ENCODE measurements at places on chromosomes 2 and 18.

DNA sequence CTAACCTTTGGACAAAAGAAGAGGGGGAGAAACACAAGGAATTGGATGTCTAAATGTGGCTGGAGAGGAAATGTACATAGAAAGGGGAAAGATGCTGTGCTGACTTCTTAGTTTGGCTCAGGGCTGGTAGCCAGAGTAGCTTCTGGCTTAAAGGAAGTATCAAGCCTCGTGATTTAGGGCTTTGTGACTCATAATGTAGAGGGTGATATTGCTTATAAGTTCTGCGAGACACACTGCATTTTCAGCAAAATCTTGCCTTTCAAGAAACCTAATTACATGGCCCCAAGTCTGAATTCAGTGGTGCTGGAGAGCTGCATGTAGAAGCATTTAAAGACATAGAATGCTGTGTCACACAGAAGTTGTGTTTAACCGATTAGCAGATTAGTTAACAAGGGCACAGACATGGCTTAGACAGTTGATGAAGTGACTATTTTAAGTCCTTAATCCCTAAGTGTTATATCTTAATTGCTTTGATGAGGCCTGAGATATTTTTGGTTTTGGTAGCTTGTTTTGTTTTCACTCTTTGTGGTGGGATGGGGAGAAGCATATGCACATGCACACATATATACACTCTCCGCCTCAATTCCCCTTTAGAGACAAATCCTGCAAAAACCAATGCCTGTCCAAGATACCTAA lies 66.4 kb downstream of the EPAS1 start:
- DNase-seq: no peak

DNA sequence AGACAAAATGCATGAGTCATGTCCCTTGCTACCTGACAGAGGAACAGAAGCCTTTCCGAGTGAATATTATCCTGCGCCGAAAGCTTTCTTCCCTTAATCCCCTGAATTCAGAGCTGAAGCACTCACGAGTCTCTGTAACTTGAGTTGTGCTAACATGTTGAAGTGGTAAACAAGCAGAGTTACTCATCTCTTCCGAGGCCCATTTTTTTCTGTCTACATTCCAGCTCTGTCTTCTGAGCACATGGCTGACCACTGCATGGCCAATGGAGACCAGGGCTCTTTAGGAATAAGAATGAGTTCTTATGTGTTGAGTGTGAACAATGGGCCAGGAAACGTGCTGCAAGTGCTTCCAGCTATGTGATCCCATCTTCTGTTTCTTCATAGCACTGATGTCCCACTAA lies 73.1 kb upstream of the PID1 start:
- no peak for DNase-seq

DNA sequence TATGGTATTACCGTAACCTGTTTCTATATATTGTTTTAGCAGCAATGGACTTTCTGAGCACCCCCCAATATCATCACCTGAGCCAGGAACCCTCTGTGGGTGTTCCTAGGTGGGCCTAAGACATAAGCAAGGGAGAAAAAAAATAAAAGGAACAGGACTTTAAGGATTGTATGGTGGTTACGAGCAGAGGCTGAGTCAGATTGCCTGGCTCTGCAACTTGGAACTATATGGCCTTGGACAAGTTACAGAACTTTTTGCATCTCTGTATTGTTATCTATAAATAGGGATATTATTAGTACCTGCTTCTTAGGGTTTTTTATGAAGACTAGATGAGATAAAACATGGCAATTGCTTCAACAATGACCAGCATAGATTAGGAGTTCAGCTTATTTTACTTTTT lies 34.9 kb downstream of the MFSD6 start:
- no peak for DNase-seq

DNA sequence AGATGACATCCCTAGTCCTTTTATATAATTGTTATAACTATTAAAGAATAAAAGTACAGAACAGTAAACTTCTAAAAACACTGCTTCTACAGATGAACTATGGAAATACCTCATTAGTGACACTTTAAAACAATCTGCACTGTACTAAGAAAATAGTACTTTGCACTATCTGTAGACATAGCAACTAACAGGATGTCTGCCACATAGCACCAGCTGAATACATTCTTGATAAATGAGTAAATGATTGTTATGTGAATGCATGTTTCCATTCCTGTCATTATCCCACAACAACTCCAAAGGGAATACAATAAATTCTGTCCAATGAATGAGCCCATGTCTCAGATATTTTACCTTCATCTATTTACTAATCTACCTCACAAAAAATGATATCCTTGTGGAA lies 115.3 kb upstream of the SLC35G4 start:
- no peak for DNase-seq

- DNase-seq: no peak
These were observed 8.0 kb downstream of the CYRIA start for GRCh38 chr2:16657671-16658070.

DNA sequence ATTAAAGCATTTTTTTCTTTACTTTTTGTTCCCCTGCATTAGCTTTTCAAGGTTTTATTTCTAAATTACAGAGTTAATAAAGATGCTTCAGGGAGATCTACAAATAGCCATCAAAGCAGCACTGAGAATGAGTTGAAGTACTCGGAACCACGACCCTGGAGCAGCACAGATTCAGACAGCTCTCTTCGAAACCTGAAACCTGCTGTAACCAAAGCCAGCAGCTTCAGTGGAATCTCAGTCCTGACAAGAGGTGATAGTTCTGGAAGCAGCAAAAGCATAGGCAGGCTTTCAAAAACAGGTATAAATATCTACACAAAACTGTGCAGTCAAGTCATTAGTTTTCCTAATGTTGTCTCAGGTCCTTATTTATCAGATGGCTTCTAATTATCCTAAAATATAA lies 102.8 kb upstream of the UBXN4 start:
- no peak for DNase-seq
